ENCODE measurements at places on chromosomes 2 and 18.

GRCh38 chr2:223950448-223951347 is 5.6 kb upstream of the WDFY1 start:
- no peak for DNase-seq

- no peak for DNase-seq
Observed at GRCh38 chr2:25561136-25561850, 112.1 kb downstream of the DTNB start.

DNA sequence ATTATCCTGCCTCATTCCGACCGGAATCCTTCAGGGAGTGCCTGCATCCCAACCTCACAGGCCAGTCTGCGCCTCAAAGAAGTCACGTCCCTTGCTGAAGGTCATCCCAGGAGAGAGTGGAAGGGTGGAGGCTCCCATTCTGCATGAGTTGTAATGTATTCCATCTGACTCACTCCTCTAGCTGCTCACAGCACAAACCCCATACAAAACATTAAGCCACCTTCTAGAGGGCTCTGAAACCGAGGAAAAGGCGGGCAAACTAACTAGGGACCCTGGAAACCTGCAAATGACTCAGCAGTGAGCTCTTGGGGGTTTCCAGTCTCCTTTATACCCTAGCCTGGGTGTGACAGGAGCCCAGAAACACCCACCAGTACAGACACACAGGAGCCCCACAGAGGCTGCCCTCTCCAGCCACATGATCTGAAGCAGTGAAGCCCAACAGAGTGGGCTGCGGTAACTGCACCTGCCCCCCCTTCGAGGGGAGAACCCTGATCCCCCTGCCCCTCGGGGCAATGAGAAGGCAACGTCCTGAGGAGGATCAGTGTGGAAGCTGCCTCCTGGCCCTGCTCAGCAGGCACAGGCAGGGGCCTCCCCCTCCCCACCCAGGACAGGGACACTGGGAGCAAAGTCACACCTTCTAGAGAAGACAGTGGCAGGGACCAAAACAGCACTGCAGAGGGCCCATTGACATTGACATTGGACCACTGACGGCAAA is 69.3 kb upstream of the SNTG2 start:
- DNase-seq: no peak

DNA sequence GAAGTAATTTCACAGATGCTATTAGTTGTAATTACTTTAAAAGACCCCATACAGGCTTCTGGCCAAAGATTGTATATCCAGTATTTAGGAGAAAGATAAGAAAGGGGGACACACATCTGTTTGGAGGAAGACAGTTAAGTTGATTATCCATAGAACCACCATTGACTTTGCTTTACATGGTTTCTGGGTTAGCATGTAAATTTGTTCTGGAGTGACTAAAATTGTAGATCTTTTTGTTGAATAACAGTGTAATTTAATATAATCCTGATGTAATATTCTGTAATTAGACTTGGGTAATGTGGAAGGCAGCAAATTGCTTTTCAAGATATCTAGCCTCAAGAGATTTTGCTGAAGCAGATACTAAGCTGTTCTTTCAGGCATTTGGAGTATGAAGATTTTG is 17.2 kb downstream of the COMMD1 start:
- no peak for DNase-seq

- DNase-seq: no peak
Observed at GRCh38 chr2:120629241-120629895, 106.3 kb upstream of the GLI2 start.

DNA sequence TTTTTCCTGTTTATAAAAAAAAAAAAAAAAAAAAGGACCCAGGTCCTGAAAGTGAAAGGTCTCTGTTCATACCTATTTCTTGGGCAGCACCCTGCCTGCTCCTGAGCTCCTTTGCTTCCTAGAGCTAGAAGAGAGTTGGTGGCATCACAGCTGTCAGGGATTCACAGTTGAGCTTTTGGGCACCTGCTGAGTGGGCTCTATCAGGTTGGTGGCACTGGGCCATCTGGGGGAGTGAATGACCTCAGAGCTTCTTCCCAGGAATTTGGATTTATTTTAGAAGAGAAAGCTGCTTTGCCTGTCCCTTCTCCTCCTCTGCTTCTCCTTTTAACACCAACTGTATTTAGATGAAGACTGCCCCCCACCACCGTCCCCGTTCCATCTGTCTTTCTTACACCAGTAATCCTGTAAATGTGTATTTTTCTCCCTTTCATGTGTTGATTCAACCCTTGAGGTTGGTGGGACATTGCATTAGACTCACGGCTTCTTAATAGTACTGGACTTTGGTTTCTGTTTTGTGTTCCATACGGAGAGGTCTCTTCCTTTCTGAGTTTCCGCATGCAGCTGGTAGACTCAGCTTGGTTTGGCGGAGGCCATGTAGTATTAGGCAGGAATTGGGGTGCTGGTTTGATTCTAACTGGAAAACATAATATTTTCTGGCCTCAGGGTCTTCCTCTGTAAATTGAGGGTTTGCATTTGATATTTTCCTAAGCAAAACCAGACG is 7.6 kb upstream of the MGAT5 start:
- no peak for DNase-seq

DNA sequence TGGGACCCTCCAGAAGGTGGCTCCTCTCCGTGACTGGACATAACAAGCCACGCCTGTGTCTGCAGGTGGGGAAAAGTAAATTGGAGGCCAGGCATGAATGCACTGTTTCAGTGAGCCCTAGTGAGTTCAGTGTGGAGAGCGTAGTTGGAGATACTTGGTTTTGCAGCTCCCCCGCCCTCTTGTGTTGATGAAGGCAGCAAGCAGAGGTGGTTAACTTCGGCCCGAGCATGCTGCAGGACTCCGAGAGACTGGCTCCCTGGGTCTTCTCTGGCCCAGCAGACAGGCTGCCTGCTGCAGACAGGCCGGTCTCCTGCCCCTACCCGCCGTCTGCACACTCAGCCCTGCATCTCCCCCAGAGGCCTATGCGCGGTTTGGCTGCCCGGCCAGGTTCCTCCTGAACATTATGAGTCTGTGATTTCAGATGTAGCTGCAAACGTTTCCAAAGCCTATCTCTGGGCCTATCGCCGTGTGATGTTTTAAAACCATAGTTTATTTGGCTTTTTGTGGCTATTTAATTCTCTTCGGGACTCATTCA is 102.4 kb downstream of the LDLRAD4 start:
- DNase-seq: no peak

GRCh38 chr2:100064165-100064564 is 78.2 kb downstream of the AFF3 start:
- DNase-seq: no peak

GRCh38 chr2:56834686-56835085 is 650.9 kb downstream of the CCDC85A start:
- DNase-seq: no peak

DNA sequence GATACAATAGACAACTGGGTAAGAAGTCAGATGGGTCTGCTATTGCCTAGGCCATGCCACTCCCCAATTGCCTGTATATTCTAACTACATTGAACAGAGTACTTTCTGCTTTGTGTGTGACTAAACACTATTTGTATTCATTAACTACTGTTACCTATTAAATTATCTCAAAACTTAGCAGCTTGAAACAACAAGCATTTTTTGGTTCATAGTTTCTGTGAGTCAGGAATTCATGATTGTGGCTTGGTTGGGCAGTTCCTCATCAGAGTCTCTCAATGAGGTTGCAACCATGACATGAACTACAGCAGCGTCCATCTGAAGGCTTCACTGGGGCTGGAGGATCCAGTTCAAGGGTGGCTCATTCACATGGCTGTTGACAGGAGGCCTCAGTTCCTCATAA is 205.7 kb downstream of the EN1 start:
- no peak for DNase-seq

- no peak for DNase-seq
Observed at GRCh38 chr2:15720561-15721307, 129.1 kb downstream of the DDX1 start.

- DNase-seq: no peak
Observed at GRCh38 chr2:101971836-101972235, 19.9 kb upstream of the IL1R2 start.

DNA sequence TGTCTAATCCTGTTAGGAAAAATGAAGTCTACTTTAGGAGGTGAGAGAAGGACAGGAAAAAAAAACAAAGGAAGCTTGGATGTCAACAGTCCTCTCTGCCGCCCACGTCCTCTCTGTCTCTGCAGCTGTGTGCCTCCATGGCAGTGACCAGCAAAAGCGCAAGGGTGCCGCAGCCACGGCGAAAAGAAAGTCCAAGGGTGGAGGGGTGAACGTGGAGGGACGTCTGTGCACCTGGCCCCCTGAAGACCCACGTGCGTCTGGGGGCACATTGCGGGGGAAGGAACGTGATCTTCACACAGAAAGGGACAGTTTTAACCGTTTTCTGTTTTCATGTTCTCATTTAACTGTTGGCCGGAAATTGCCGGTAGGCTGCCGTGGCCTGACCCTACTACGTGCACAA is 152.7 kb downstream of the MBP start:
- no peak for DNase-seq

- no peak for DNase-seq
Observed at GRCh38 chr2:71460056-71460455, 6.7 kb downstream of the DYSF start.

GRCh38 chr2:53188851-53189510 is 578.6 kb upstream of the CHAC2 start:
- no peak for DNase-seq

Measured in KBM-7 (cell line).